Bronchial smooth muscle cell (primary cell): ENCODE measurements at places on chromosomes 2 and 18. TPM values are rescaled to one million over a fixed set of nuclear protein-coding genes. Genes with fewer than 3 reads are reported as not detected.

Gene TFPI
- 103 and 147 TPM in 2 replicates for total RNA-seq

Gene EML6
- 0.17 and 0.63 TPM in 2 replicates for total RNA-seq

Gene TMEM198
- total RNA-seq: 0.95 and 1.3 TPM in 2 replicates

Gene SLC4A5
- total RNA-seq: 0.16 and 0.26 TPM in 2 replicates

Gene SESTD1
- total RNA-seq: 33.7 and 36.7 TPM in 2 replicates

Gene NCKAP5
- 0.52 and 1.1 TPM in 2 replicates for total RNA-seq

Gene LAPTM4A
- 208 and 219 TPM in 2 replicates for total RNA-seq

Gene DCDC2C
- total RNA-seq: not detected in 2 replicates

Gene THSD7B
- total RNA-seq: not detected in 2 replicates

Gene FER1L5
- 1.1 and 1.4 TPM in 2 replicates for total RNA-seq

Gene NGEF
- 1.9 and 11.2 TPM in 2 replicates for total RNA-seq

Gene SETBP1
- 5.2 and 5.6 TPM in 2 replicates for total RNA-seq

Gene PLGLB1
- total RNA-seq: 0.32 TPM in 1 of 2 replicates, not detected in the other

Gene HOXD10
- total RNA-seq: not detected in 2 replicates

Gene DUSP19
- 3.0 and 4.1 TPM in 2 replicates for total RNA-seq

Gene CCDC148
- total RNA-seq: 0.60 and 0.63 TPM in 2 replicates

Gene HOXD12
- not detected in 2 replicates for total RNA-seq

Gene CFC1
- not detected in 2 replicates for total RNA-seq

Gene RUFY4
- total RNA-seq: not detected in 2 replicates

Gene SPHKAP
- 0.09 TPM in 1 of 2 replicates, not detected in the other for total RNA-seq

Gene USP37
- 3.8 and 6.6 TPM in 2 replicates for total RNA-seq

Gene UGT1A4
- under 0.01 TPM in 1 of 2 replicates, not detected in the other for total RNA-seq

Gene LBX2
- total RNA-seq: 3.8 and 6.4 TPM in 2 replicates

Gene SIX2
- not detected in 2 replicates for total RNA-seq

Gene TEKT4
- not detected in 2 replicates for total RNA-seq

Gene PPP1R7
- total RNA-seq: 115 and 132 TPM in 2 replicates

Gene PKDCC
- 30.3 and 53.1 TPM in 2 replicates for total RNA-seq

Gene ERICH2
- total RNA-seq: 1.2 TPM in 1 of 2 replicates, not detected in the other

Gene ASPRV1
- total RNA-seq: 0.32 and 0.43 TPM in 2 replicates

Gene SLC5A7
- not detected in 2 replicates for total RNA-seq

Gene MYL1
- not detected in 2 replicates for total RNA-seq

Gene PLB1
- 2.5 and 3.9 TPM in 2 replicates for total RNA-seq

Gene GPR45
- not detected in 2 replicates for total RNA-seq
